Bronchial epithelial cell (primary cell): ENCODE measurements at places on chromosomes 16 and 17.

DNA sequence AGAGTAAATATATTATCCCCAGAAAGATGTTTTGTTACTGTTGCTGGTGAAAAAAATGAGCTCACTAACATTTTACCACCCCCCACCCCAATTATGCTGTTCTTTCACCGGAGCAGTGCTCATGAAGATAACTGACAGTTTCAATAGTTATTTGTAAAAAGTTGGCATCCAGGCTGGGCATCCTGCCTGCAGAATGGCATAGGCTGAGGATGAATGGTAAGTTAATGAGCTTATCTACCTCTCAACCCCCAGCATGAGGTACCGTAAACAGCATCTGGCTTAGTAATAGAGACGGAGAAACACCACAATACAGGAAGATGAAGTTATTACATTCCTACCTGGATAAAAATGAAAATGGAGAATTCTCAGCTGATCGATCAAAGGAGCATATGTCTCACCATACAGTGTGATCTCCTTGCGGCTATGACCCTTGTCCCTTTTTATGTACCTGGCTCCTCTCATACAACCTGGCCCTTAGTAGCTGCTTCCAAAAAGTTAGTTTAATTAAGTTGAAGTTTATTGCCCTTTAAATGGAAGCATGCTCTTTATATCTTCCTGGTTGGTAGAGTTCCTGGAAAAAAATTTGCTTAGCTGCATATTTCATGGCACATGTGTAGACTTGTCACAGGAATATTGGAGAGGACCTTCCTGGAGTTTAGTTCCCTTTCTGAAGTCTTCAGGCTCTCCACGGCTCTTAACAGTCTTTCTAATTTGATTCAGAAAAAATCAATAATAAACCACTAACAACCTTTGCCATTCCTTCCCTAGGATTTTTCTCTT lies 61.2 kb upstream of the MPHOSPH6 start:
- DNase-seq: peak; percentile 70

- DNase-seq: no peak
Observed at GRCh38 chr16:49833796-49834530, 21.9 kb downstream of the ZNF423 start.

GRCh38 chr16:70364399-70364798 lies 17.7 kb downstream of the DDX19A start:
- no peak for DNase-seq

GRCh38 chr17:8420041-8420934 lies 15.4 kb upstream of the NDEL1 start:
- DNase-seq: peak; percentile 11

GRCh38 chr17:34527908-34528470 lies 51.4 kb upstream of the TMEM132E start:
- no peak for DNase-seq

DNA sequence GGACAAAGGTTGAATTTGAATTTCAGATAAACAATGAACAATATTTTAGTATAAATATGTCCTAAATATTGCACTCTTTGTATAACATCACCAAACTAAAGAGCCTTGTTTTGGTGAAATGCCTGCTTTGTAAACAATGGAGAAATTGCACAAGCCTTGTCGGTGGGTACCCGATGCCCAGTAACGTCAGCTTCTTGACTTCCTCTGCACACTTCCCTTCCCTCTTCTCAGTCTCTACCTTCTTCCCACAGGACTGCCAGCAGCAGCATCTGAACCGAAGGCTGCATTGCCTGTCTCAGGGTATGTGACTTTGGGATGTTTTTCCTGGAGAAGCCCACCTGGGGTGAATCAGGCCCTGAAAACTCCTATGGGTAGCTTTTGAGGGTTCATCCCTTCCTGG lies 113.9 kb downstream of the UTP18 start:
- DNase-seq: no peak

DNA sequence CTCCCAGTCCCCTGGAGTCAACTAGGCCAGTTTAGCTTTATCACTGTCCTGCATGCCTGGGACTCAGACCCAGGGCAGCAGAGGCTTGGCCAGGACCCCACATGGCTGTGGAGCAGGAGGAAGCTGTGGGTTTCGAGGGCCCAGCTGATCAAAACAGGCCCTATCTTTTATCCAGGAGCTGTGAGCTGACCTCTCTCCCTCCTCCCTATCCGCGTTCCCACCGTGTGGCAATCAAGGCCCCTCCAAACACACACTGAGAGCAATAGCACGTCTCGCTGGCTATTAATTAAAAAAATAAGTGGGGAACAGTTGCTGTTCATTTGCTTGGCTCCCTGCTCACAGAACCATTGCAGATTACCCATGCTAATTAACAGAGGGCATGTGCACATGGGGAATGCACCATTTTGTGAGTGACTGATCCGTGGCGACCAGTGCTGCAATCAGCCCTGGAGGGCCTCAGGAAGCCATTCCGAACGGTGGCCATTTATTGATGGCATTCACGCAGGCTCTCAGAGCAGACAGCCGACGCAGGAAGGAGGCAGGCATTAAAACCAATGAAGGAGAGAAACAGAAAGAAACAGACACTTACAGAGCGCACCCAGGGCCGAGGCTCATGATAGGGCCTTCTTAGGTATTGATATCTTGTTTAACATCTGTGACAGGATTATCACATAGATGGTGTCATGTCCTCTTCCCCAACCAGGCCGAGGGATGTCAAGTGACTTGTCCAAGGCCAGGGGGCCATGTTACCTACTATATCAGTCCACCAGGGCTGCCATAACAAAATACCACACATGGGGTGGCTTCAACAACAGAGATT lies 157.1 kb downstream of the KATNIP start:
- no peak for DNase-seq

GRCh38 chr17:45844695-45845375 lies at the start of gene SPPL2C:
Gene SPPL2C, plus strand, starts transcription at chr17:45844881. Its CDS starts 26 bp downstream, at chr17:45844907.
- no peak for DNase-seq

GRCh38 chr16:20259541-20259940 lies 67.8 kb downstream of the GP2 start:
- DNase-seq: no peak

- DNase-seq: no peak
Observed at GRCh38 chr16:27641260-27641659, 91.3 kb downstream of the KATNIP start.

DNA sequence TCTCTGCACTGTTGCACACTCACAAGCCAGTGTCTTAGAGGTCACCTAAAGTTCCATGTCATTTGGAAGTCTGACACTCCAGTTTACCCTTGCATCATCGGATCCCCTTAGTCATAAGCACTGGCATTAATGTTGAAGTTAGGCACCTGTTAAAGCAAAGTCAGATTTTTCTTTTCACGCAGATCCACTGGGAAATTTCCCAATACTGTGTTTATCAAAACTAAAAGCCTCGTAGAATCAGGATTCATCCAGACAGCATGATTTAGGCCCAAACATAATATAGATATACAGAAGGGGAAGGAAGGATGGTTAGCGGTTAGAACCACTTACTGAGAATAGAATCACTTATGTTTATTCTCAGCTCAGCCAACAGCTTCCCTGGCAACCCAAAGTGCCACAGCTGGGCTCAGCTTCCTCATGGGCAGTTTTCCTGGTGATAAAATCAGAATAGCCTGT lies 30.1 kb upstream of the HAPSTR1 start:
- DNase-seq: peak; percentile 27

DNA sequence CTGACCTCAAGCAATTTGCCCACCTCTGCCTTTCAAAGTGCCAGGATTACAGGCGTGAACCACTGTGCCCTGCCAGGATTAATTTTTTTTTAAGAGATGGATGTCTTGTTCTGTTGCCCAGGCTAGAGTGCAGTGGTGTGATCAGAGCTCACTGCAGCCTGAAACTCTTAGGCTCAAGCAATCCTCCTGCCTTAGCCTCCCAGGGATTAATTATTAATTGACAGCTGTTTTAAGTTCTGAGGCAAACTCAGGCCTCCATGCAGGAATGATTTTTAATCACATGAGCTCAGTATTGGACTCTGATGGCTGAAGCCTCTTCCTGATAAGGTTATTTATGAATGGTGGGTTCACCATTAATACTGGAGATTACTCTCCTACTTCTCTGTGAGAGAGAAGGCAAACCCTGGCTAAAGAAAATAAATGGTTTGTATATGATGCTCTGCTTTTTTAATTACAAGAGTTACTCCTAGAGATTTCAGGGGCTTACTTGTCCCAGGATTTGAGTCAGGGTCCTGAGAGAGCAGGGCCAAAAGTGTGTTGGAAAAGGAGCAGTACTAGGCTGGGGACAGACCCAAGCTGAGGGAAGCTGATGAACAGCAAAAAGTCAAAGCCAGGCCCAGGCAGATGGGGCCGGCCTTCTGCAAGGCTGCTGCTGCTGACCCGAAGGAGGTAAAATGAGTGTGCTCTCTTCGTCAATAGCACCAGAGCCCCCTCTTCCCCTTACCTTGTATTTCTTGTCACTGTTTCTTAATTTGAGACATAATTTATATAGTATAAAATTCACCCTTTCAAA lies 56.9 kb upstream of the HAS3 start:
- DNase-seq: no peak

- no peak for DNase-seq
Observed at GRCh38 chr16:79009896-79010295, 590.6 kb downstream of the MAF start.

GRCh38 chr16:56812884-56813283 lies 52.1 kb upstream of the SLC12A3 start:
- DNase-seq: peak; percentile 81

GRCh38 chr17:45936610-45937009 lies 42.3 kb downstream of the MAPT start:
- DNase-seq: no peak

GRCh38 chr16:8481810-8482209 lies 108.5 kb downstream of the TMEM114 start:
- DNase-seq: no peak

GRCh38 chr17:66073384-66073783 lies 118.5 kb downstream of the CEP112 start:
- no peak for DNase-seq

DNA sequence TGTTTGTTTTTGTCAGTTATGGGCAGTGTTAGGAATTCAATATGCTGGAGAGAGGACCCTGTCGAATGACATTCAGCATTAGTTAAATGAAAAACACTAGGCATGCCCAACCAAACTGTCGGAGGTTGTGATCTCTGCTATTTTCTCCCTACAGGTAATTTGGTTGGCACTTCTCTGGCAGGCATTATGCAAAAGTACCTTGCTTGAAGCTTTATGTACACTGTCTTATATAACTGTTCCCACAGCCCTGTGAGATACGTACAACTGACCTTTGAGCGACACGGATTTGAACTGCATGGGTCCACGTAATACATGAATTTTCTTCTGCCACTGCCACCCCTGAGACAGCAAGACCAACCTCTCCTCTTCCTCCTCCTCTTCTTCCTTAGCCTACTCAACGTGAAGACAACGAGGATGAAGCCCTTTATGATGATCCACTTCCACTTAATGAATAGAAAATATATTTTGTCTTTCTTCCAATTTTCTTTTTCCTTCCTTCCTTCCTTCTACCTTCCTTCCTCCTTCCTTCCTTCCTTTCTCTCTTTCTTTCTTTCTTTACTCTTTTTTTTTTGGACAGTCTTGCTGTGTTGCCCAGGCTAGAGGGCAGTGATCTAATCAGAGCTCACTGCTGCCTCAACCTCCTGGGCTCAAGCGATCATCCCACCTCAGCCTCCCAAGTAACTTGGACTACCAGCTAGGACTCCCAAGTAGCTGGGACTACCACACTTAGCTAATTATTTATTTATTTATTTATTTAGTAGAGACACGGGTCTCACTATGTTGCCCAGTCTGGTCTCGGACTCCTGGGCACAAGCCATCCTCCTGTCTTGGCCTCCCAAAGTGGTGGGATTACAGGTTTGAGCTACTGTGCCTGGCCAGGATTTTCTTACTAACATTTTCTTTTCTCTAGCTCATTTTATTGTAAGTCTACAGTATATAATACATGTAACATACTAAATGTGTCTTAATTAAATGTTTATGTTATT lies 77.3 kb downstream of the WIPI1 start:
- DNase-seq: no peak

GRCh38 chr17:1227365-1227764 lies 42.9 kb upstream of the BHLHA9 start:
- DNase-seq: no peak

GRCh38 chr16:27485811-27486210 lies 63.9 kb downstream of the GTF3C1 start:
- no peak for DNase-seq

DNA sequence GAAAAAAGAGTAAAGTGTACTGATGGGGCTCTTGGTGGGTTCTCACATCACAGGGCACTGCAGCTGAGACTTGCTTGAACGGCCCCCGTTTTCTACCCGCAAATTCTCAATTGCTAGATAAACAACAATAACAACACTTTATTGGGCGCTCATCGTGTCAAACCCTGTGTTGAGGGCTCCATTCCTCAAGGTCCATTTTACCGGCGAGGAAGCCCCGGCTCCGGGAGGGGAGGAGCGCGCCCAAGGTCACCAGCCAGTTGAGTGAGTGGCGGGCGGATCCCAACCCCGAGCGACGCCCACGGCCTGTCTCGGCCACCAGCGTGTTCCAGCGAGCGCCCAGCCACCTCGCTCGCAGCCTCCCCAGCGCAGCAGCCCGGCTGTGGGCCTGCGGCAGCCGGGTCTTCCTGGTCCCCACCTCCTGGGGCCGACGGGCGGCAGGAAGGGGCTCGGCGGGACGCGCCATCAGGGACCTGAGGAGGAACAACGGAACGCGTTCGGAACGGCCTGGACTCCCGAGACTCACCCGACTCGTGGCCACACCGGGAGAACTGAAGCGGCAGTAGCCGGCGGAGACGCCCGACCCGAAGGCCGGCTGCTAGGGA lies 373 bp downstream of the CMC2 start:
- peak; percentile 31 for DNase-seq

DNA sequence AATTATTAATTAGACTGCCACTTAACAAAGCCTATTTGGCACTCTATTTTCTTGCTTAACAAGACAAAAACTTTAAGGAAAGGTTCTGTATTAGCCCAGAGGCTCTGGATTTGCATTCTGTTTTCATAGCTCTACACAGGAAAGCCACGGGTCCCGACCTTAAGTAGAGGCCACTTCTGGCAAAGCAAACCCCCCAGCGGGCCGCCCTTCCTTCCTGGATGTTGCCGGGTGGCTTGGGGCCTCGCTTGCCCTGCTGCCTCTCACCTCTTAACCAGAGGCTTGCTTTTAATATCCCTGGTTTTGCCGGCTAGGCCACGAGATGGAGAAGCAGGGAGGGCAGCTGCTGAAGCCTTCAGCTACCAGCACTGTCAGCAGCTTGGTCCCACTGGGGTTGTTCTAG lies 4.4 kb downstream of the RTN4RL1 start:
- no peak for DNase-seq

DNA sequence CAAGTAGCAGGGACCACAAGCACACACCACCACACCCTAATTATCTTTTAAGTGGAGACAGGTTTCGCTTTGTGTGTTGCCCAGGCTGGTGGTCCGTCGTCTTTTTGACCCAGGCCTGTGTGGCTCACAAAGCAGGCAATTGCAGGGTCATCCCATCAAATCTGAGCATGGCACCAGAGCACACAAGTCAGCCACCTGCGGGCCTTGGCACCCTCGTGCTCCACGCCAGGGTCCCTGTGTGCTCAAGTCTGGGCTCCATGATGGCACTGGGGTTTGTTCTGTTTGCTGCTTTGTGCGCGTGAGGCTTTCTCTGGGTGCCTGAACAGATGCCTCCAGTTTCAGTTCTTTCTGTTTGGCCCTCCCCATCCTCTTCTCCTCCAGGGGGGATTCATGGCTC lies 2.4 kb upstream of the CAPN15 start:
- no peak for DNase-seq
